ENCODE measurements at places on chromosomes 16 and 17.

DNA sequence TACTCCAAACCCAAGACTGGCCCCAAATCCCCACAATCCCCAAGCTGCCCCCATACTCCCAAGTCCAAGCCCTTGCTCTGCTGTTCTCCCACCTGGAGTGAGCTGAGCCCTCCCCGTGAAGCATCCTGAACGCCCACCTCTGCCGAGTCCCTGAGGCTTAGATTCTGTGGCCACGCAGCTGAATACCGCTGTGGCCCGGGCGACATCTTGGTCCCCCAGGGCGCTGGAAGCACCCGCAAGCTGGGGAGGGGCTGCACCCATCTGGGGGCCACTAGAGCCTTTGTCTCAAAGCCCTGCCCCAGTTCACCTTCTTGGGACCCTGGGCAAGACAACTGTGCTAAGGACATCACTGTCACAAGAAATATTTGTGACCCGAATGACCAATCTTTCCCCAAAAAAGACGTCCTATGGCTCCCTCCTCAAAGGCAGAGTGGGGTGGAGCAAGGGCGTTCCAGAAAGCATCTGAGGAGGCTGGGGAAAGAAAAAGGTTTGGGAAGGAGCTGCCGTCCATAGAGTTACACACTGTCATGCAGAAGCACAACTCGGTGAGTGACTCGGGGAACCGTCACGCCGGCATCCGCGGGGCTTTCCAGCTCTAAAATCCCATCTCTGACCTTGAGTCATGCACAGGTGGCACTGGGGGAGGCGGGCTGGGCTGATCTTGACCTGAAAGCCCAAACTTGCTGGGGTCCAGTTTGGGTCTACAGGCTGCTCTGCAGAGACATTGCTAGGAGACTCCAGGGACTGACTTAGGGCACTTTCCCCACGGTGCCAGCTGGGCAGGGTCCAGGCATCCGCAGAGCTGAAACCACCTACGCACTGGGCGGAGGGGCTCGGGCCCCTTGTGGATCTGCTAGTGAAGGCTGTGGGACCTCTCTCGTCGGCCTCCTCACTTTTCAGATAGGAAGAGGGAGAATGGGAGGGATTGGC is 6.6 kb downstream of the PTX4 start:
- DNase-seq: no peak

DNA sequence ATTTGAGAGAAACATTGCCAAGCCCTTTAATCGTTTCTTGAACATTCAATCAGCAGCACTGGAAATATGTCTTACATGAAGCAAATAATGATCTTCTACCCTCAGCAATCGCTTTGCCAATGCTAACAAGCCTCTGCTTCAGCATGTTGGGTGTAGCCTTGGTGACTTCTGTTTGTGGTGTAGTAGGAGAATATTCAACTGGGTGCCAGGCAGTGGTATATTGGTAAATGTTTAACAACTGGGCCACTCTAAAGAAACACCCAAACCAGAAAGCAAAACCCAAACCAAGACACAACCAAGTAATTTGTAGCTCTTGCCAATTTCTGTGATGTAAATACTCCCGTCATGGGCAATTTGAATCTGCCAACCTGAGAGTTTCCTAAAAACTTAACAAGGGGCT is 9.7 kb downstream of the CDH13 start:
- no peak for DNase-seq

GRCh38 chr17:42026857-42027589 is 7.1 kb downstream of the NKIRAS2 start:
- no peak for DNase-seq

DNA sequence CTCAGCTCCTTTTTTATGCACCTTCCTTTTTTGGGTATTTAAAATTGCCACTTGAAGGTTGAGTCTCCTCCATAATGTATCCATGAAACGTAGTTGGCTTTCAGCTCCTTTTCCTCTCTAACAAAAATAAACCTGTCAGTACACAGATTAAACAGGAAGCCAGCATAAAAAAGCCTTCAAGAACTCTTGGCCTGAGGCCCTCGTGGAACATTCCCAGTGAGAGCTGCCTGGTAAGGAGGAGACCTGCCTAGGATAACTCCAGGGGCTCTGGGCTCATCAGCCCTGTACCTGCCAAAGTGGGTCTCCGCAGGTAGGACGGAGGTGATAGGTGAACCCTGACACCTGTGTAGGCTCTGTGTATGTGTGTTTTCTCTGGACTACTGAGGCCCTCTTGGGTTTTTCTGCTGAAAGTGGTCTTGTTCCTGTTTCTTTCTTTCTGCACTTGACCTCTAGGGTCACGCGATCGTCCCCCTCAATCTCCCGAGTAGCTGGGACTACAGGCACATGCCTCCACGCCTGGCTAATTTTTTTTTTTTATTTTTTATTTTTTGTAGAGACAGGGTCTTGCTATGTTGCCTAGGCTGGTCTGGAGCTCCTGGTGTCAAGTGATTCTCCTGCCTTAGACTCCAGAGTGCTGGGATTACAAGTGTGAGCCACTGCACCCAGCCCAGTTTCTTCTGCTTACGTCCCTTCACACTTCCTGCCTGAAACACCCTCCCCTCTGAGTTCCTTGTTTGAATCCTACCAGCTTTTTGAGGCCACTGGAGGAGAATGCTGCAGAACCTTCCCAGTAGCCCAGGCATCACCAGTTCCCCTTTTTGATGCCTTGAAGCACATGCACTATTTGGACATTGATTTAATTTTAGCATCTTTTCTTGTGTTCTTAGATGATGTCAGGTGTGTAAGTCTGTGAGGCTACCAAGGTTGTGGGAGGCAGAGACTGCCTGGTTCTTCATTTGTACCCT is 9.8 kb downstream of the PGS1 start:
- DNase-seq: no peak
